NCI-H774 (cell line): ENCODE measurements at places on chromosomes 5 and 9.
A peak's percentile ranks its signal among the peaks of the same experiment; 100 is the strongest.

- peak; percentile 18 for DNase-seq
Observed at GRCh38 chr9:27880156-27880555, 306.9 kb upstream of the C9orf72 start.

DNA sequence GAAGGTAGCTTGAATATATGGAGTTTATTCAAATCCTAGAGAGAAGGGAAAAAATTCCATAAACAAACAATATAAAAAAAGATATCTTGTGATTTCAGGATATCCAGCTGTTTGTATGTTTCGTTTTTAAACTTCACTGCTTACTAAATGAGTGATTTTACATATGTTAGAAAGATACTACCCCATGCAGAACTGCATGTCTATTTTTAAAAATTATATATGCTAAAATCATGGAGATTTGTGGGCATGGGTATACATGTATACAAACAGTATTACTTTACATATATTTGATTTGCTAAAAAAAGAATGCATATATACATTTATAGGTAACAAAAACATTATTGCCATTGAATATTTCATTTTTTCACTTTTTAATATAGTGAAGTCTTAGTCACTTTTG, 178.3 kb downstream of the KDM4C start:
- no peak for DNase-seq

GRCh38 chr9:104960662-104961061, 32.7 kb upstream of the ABCA1 start:
- DNase-seq, result no peak

- DNase-seq, result no peak
Observed at GRCh38 chr9:36924757-36925432, 109.2 kb downstream of the PAX5 start.

DNA sequence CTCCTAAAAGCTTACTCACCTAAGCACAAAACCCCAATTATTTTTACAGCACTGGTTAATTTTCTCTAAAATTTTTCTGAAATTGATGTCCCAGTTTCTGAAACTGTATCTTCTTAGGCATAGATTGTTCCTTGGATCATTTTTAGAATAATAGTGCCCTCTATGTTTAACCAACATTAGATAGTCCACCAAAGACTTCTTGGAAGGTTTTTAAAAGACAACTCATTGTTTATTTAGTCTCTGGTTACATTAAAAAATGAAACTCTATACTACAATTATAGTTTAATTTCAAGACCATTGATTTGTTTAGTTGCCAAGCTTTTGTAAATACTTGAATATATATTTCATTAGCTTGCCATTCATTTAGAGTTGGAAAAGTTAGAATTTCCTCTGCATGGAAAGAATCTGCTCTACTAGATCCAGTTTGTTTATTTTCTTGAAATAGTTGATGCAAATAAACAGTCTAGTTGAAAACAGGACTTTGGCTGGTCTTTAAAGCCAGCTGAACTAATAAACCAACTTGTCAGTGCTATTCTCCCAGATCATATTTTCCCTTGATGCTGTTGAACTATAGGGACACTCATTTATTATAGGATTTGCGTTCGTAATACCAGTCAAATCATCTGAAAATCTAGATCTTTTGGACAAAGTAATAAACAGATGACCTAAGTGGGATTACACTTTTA, 990.5 kb downstream of the TLE1 start:
- DNase-seq, result no peak

DNA sequence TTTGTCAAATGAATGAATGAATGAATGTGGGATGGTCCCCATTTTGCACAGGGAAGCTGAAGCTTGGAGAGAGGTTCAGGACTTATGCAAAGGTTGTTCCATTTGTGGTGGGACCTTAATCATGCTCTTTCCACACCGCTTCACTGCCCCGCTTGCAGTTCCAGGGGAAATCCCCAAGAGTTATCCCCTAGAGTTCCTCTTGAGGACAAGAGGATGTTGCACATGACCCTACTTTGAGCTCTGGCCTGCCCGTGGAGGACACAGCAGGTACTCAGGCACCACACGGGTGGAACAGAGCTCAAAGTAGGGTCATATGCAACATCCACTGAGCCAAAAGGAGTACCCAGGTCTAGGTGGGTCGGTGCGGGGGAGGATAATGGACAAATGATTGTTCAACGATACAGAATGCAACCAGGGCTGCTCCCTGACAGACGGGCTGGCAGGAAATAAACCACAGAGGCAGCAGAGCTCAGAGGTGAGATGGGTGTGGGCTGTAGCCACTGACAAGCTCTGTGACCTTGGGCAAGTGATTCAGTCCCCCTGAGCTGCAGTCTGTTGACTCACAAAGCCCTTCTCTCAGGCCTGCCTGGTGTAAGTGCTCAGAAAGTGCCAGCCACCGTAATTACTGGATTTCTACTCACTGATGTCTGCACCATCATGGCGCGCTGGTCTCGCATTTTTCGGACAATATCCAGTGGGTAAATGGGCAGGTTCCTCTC, 60.3 kb upstream of the EPB41L4B start:
- no peak for DNase-seq

GRCh38 chr9:17810728-17811571, 232.1 kb downstream of the SH3GL2 start:
- peak; percentile 60 for DNase-seq

GRCh38 chr5:88925692-88926490, 42.9 kb upstream of the MEF2C start:
- no peak for DNase-seq

- DNase-seq, result no peak
Observed at GRCh38 chr5:77777281-77777892, 1.2 kb upstream of the TBCA start.

DNA sequence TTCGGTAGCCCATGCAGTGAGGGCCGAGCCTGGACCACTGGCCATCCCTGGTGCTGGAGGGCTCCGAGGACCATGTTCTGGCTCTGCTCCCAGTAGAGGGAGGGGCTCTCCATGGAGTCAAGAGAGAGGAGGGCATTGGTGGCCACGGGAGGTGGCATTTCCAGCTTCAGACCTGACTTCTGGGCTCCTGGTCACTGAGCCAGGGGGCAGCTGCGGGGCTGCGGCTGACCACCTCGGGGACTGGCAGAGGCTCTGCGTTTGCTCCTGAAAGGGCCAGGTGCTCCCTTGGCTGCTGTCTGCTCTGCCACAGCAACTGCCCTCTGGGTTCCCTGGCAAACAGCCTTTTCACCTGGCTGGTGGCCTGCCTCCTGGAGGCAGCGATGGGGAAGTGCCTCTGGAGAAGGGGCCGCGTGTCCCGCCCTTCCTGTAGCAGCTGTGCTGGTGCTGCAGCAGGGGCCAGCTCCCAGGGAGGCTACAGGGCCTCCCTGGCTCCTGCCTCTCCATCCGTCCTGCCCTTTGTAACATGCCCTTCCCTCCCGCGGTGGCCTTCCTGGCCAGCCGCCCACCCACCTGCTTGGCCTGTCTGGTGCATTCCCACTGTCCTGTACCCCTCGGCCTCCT, 144.6 kb downstream of the CACNA1B start:
- DNase-seq, result peak; percentile 92

- no peak for DNase-seq
Observed at GRCh38 chr9:123478160-123478559, 122.2 kb downstream of the CRB2 start.

GRCh38 chr9:68416936-68417564, 60.6 kb downstream of the PGM5 start:
- no peak for DNase-seq
